A549 treated with ZK216348 at 1 μM for 4 hours (cell line): ENCODE measurements at places on chromosomes 2 and 18. TPM values are rescaled to one million over a fixed set of nuclear protein-coding genes. Genes with fewer than 3 reads are reported as not detected.

Gene NOSTRIN
- total RNA-seq = 1.4 to 3.3 TPM (median 1.8 TPM) in 5 replicates

Gene REG1B
- not detected in 5 replicates for total RNA-seq

Gene LIPG
- 0.09 to 0.38 TPM (median 0.32 TPM) in 5 replicates for total RNA-seq

Gene HADHB
- 85.7 to 105 TPM (median 99.1 TPM) in 5 replicates for total RNA-seq

Gene ROCK1
- total RNA-seq = 11.7 to 26.2 TPM (median 22.6 TPM) in 5 replicates

Gene CERKL
- 0.21 to 0.91 TPM (median 0.24 TPM) in 5 replicates for total RNA-seq

Gene AQP12B
- not detected in 5 replicates for total RNA-seq

Gene POLR1B
- total RNA-seq = 20.3 to 31.0 TPM (median 25.8 TPM) in 5 replicates

Gene DLX1
- 2.6 to 3.7 TPM (median 3.2 TPM) in 5 replicates for total RNA-seq

Gene MERTK
- 1.5 to 1.9 TPM (median 1.7 TPM) in 5 replicates for total RNA-seq

Gene KCNE4
- 0.53 to 0.92 TPM (median 0.70 TPM) in 5 replicates for total RNA-seq

Gene DUSP19
- total RNA-seq = 0.25 to 0.83 TPM (median 0.55 TPM) in 5 replicates

Gene MAP3K19
- total RNA-seq = not detected in 5 replicates

Gene SLC4A5
- total RNA-seq = 0.11 to 0.69 TPM (median 0.63 TPM) in 5 replicates

Gene UGT1A10
- total RNA-seq = 0.18 to 0.52 TPM (median 0.23 TPM) in 3 of 5 replicates, not detected in the others

Gene HJURP
- 68.3 to 93.0 TPM (median 68.9 TPM) in 5 replicates for total RNA-seq

Gene KLHL41
- total RNA-seq = 0.15 to 0.70 TPM (median 0.29 TPM) in 5 replicates

Gene NT5C1B
- not detected in 5 replicates for total RNA-seq

Gene RUFY4
- total RNA-seq = not detected in 5 replicates

Gene EPAS1
- 87.7 to 124 TPM (median 120 TPM) in 5 replicates for total RNA-seq

Gene PPIL3
- 21.4 to 25.6 TPM (median 23.9 TPM) in 5 replicates for total RNA-seq

Gene FOXD4L1
- 0.25 to 0.50 TPM (median 0.28 TPM) in 5 replicates for total RNA-seq

Gene COL6A3
- 0.12 to 0.24 TPM (median 0.15 TPM) in 5 replicates for total RNA-seq

Gene NETO1
- not detected in 5 replicates for total RNA-seq

Gene RPS27A
- total RNA-seq = 2,538 to 3,964 TPM (median 2,726 TPM) in 5 replicates

Gene SERPINB4
- total RNA-seq = 0.17 to 0.25 TPM (median 0.18 TPM) in 3 of 5 replicates, not detected in the others

Gene EPG5
- total RNA-seq = 3.7 to 4.9 TPM (median 4.6 TPM) in 5 replicates

Gene CLEC4F
- total RNA-seq = not detected in 5 replicates

Gene GNAL
- 5.3 to 7.7 TPM (median 5.4 TPM) in 5 replicates for total RNA-seq

Gene CPO
- 0.13 TPM in 1 of 5 replicates, not detected in the others for total RNA-seq

Gene SCYGR4
- not detected in 5 replicates for total RNA-seq

Gene CASP8
- total RNA-seq = 32.1 to 38.7 TPM (median 35.1 TPM) in 5 replicates

Gene ABCB11
- 0.02 TPM in 1 of 5 replicates, not detected in the others for total RNA-seq

Gene ICA1L
- 1.2 to 2.5 TPM (median 1.6 TPM) in 5 replicates for total RNA-seq

Gene FAM237A
- total RNA-seq = not detected in 5 replicates

Gene G6PC2
- total RNA-seq = not detected in 5 replicates

Gene FIGN
- 1.3 to 3.3 TPM (median 2.1 TPM) in 5 replicates for total RNA-seq

Gene TRABD2A
- total RNA-seq = 7.9 to 12.9 TPM (median 12.4 TPM) in 5 replicates

Gene ZNF638
- 62.6 to 80.2 TPM (median 66.9 TPM) in 5 replicates for total RNA-seq

Gene FBXO36
- 0.92 to 2.6 TPM (median 1.2 TPM) in 5 replicates for total RNA-seq

Gene ITGB6
- 0.61 to 1.2 TPM (median 0.91 TPM) in 5 replicates for total RNA-seq

Gene DPP4
- total RNA-seq = 0.27 to 0.79 TPM (median 0.60 TPM) in 5 replicates

Gene SP5
- total RNA-seq = not detected in 5 replicates

Gene PLEK
- not detected in 5 replicates for total RNA-seq

Gene VRK2
- 23.9 to 37.6 TPM (median 29.2 TPM) in 5 replicates for total RNA-seq

Gene C2orf78
- not detected in 5 replicates for total RNA-seq
